ENCODE measurements at places on chromosomes 3 and 15. TPM values are rescaled to one million over a fixed set of nuclear protein-coding genes. Genes with fewer than 3 reads are reported as not detected.

DNA sequence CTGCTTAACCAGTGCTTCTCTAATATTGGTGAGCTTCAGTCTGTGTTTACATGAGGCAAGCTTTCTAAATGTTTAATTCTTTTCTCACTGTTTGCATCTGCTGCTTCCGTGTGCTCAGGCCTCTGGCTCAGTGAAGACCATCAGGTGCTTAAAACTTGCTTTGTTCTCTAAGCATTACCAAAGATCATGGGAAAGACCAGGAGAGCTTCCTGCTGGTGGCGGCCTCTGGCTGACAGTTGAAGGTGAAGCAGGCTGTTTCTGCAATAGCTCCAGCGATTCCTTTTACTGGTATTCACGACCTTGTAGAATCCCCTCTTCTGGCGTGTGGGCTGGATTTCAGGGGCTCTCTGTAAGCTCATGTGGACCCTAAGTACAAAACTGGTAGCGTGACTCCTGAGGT, 45.1 kb downstream of the EDEM1 start:
- DNase-seq, result no peak
- H3K27ac ChIP-seq, result no peak overlapping the region
- no peaks in the 10 kb centered on the region for H3K36me3 ChIP-seq

DNA sequence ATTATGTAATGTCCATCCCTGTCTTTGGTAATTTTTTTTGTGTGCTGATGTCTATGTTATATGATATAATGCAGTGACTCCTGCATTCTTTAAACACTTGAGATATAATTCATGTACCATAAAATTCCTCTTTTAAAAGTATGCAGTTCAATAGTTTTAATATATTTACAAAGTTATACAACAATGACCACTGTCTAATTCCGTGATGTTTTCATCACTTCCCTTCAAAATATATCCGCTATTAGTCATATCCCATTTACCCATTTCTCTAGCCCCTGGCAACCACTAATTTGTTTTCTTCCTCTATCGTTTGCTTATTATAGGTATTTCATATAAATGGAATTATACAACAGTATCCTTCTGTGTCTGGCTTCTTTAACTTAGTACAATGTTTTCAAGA, 64.9 kb upstream of the SUCLG2 start:
- no peaks in the 10 kb centered on the region for H3K4me1 ChIP-seq
- H3K27me3 ChIP-seq, result no peaks in the 10 kb centered on the region
- H3K4me3 ChIP-seq, result no peak overlapping the region
- DNase-seq, result no peak
- no peak overlapping the region for H3K27ac ChIP-seq

GRCh38 chr3:127751163-127751621, 71.1 kb downstream of the MGLL start:
- no peaks in the 10 kb centered on the region for H3K27me3 ChIP-seq
- no peak overlapping the region for H3K27ac ChIP-seq
- H3K4me1 ChIP-seq, result no peaks in the 10 kb centered on the region
- no peaks in the 10 kb centered on the region for H3K36me3 ChIP-seq

DNA sequence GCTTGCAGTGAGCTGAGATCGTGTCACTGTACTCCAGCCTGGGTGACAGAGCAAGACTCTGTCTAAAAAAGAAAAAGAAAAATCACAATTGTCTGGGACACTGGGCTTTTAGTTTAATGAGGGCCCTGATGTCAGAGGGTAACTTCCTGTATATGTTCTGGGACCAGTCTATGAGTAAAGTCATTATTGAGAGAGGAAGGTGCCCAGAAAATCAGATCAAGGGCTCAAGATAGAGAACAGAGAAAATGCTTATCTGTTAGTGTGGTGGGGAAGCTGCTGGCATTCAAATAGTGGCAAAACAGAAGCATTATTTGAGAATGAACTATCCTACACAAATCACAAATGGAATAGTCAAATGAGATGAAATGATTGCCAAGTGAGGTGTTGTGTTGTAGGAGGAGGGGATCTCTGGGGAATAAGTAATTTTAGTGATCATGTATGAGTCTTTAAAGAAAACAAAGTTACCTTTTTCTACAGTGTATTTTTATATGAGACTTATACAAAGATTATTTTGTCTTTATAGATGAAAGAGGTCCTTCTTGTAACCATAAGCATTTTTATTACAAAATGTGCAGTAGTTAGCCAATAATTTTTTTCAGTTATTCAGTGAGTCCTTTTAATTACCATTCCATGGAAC, 13.4 kb downstream of the ARIH2 start:
- H3K4me3 ChIP-seq, result no peak overlapping the region
- H3K36me3 ChIP-seq, result peaks cover 59% of the 10 kb centered on the region
- H3K27me3 ChIP-seq, result no peaks in the 10 kb centered on the region
- H3K27ac ChIP-seq, result no peak overlapping the region
- no peak for DNase-seq

The MCTP2 gene
- 1.9 TPM for polyA plus RNA-seq

GRCh38 chr3:138241061-138241460, 54.0 kb downstream of the ARMC8 start:
- no peak overlapping the region for H3K4me3 ChIP-seq
- no peaks in the 10 kb centered on the region for H3K27me3 ChIP-seq
- peaks cover 58% of the 10 kb centered on the region for H3K36me3 ChIP-seq
- no peak for DNase-seq

- H3K27me3 ChIP-seq, result no peaks in the 10 kb centered on the region
- H3K4me3 ChIP-seq, result no peak overlapping the region
- H3K27ac ChIP-seq, result no peak overlapping the region
- H3K4me1 ChIP-seq, result no peaks in the 10 kb centered on the region
- DNase-seq, result no peak
- H3K36me3 ChIP-seq, result no peaks in the 10 kb centered on the region
These were observed 120.5 kb downstream of the SMAD6 start for GRCh38 chr15:66822576-66822975.

DNA sequence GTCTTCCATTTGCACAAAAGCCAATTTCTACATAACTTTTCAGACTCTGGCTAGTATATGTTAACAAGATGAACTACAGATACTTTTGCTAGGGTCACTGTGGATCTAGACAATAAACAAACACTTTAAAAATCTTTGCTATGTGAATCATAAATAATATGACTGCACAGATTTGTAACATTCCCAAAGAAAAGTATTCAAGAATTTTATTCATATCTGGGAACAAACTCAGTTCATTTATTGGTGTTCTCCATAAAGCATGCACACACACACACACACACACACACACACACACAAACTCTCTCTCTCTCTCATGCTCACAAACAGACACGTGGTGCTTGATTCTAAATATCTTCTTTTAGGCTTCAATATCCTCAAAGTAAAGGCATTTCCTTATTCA, 18.8 kb upstream of the THRB start:
- H3K36me3 ChIP-seq, result no peaks in the 10 kb centered on the region
- no peak overlapping the region for H3K27ac ChIP-seq
- no peaks in the 10 kb centered on the region for H3K27me3 ChIP-seq

- no peaks in the 10 kb centered on the region for H3K4me1 ChIP-seq
- H3K4me3 ChIP-seq, result no peak overlapping the region
- no peaks in the 10 kb centered on the region for H3K36me3 ChIP-seq
- DNase-seq, result no peak
- no peak overlapping the region for H3K27ac ChIP-seq
- H3K27me3 ChIP-seq, result peaks cover 3% of the 10 kb centered on the region
These were observed 130.9 kb upstream of the IQSEC1 start for GRCh38 chr3:13204177-13204581.

GRCh38 chr15:33005582-33005981, 188.9 kb downstream of the FMN1 start:
- H3K27ac ChIP-seq, result no peak overlapping the region
- no peaks in the 10 kb centered on the region for H3K4me1 ChIP-seq
- H3K36me3 ChIP-seq, result no peaks in the 10 kb centered on the region
- H3K4me3 ChIP-seq, result no peak overlapping the region

The TICRR gene
- polyA plus RNA-seq, result 0.18 TPM

DNA sequence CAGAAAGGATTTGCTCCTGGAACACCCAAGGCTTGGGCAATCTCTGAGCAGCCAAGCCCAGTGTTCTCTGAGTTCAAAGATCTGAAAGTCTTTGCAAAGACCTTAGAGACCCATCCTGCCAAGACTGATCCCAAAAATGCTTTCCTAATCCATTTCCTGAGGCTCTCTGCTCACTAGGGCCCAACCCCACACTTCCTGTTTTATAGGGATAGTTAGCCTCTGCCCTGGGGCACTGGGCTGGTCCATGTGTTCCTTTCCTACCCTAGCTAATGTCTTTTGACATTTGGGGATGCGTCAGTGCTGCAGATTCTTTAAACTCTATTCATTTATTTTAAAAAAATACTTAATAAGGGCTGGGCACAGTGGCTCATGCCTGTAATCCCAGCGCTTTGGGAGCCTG, 372.7 kb downstream of the ROBO2 start:
- H3K4me1 ChIP-seq, result no peaks in the 10 kb centered on the region
- H3K36me3 ChIP-seq, result no peaks in the 10 kb centered on the region
- no peak overlapping the region for H3K27ac ChIP-seq
- no peak overlapping the region for H3K4me3 ChIP-seq
- H3K27me3 ChIP-seq, result no peaks in the 10 kb centered on the region

DNA sequence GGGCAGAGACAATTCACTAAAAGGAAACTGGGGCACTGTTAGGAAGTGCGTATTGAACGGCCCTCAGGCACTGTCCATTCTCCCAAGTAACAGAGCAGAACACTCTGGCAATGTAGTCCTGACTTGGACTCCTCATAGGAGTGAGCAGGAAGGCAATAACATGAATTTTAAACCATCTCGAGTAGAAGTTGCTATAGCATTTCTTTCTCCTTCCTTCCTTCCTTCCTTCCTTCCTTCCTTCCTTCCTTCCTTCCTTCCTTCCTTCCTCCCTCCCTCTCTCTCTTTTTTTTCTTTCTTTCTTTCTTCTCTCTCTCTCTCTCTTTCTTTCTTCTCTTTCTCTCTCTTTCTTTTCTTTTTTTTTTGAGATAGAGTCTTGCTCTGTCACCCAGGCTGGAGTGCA, 46.4 kb upstream of the TRA2B start:
- no peak for DNase-seq
- no peaks in the 10 kb centered on the region for H3K4me1 ChIP-seq
- H3K27ac ChIP-seq, result no peak overlapping the region
- no peaks in the 10 kb centered on the region for H3K36me3 ChIP-seq
- H3K4me3 ChIP-seq, result no peak overlapping the region
- H3K27me3 ChIP-seq, result no peaks in the 10 kb centered on the region

The SGO1 gene
- polyA plus RNA-seq, result 0.54 TPM

- no peaks in the 10 kb centered on the region for H3K36me3 ChIP-seq
- H3K27ac ChIP-seq, result no peak overlapping the region
- H3K4me3 ChIP-seq, result no peak overlapping the region
These were observed 64.3 kb upstream of the SGO1 start for GRCh38 chr3:20250314-20250713.

GRCh38 chr15:83928392-83928734, 274.4 kb downstream of the ADAMTSL3 start:
- no peak overlapping the region for H3K4me3 ChIP-seq
- H3K27ac ChIP-seq, result no peak overlapping the region
- H3K27me3 ChIP-seq, result no peaks in the 10 kb centered on the region
- H3K36me3 ChIP-seq, result no peaks in the 10 kb centered on the region

DNA sequence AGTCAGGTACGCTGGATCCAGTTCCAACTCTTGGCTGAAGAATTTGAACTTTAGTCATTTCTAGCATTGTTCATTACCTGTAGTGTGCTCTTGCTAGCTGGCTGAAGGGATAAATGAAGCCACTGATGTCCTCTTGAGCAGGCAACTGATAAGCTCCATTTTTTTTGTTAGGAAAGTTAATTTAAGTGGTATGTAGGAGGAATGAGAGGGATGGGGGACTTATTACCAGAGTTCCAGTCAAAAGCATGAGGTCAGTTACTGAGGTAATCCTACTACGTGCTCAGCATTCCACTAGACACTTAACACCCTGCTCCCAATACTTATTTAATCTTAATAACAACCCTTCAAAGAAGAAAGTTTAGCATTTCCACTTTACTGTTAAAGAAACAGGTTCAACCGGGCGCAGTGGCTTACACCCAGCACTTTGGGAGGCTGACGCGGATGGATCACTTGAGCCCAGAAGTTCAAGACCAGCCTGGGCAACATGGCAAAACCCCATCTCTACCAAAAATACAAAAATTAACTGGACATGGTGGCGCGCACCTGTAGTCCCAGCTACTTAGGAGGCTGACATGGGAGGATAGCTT, 2.0 kb upstream of the RASA2 start:
- H3K27ac ChIP-seq, result no peak overlapping the region
- H3K27me3 ChIP-seq, result no peaks in the 10 kb centered on the region
- no peak overlapping the region for H3K4me3 ChIP-seq
- peaks cover 36% of the 10 kb centered on the region for H3K4me1 ChIP-seq
- no peaks in the 10 kb centered on the region for H3K36me3 ChIP-seq
- DNase-seq, result no peak

The SLC28A2 gene
- polyA plus RNA-seq, result not detected

DNA sequence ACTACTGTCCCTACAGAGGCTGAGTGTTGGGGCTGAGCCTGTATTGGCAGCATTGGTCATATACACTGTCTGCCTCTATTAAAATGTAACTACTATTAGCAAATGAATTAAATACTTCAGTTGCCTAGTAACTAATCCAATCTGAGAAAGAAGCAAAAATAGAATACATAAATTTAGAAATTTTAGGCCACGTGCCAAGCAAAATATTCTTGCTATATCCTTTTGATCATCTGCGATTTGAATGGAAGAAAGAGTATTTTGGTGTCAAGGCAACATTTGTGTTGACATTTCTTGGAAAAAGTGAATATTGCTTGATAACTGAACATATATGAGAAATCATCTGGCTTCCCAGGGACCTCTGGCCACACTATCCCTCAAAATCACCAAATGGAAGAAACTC, 148.2 kb upstream of the TOPAZ1 start:
- H3K27ac ChIP-seq, result no peak overlapping the region
- H3K4me3 ChIP-seq, result no peak overlapping the region
- H3K36me3 ChIP-seq, result no peaks in the 10 kb centered on the region
- H3K4me1 ChIP-seq, result no peaks in the 10 kb centered on the region
- no peaks in the 10 kb centered on the region for H3K27me3 ChIP-seq

DNA sequence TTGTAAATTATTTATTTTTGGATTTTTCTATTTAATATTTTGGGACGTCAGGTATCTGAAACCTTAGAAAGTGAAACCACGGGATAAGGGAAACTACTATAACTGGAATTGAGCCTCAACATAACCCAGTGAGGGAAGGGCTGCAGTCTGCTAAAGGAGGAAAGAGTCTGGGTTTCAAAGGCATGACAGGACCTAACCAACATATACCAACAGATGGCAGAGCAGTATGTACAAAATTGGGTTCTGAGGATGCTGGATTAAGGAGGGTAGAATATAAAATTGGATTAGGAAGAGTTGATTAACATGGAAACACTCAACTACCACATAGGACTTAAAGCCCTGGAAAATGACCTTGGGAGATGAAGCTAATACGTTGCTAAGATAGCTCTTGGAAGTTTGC, 603.5 kb downstream of the MECOM start:
- H3K27me3 ChIP-seq, result no peaks in the 10 kb centered on the region
- no peak overlapping the region for H3K4me3 ChIP-seq
- no peak for DNase-seq
- no peak overlapping the region for H3K27ac ChIP-seq
- no peaks in the 10 kb centered on the region for H3K36me3 ChIP-seq
- no peaks in the 10 kb centered on the region for H3K4me1 ChIP-seq

All from naive thymus-derived CD4-positive, alpha-beta T cell (primary cell).